ENCODE measurements at places on chromosomes 4 and X.

- DNase-seq: no peak
Measured at GRCh38 chrX:56232221-56233082, at the start of gene KLF8. TSS of gene KLF8 (plus strand) at chrX:56232356. CDS start at chrX:56233335, 979 bp downstream.

GRCh38 chr4:69714086-69714485, 46.3 kb downstream of the SULT1B1 start:
- DNase-seq: no peak

DNA sequence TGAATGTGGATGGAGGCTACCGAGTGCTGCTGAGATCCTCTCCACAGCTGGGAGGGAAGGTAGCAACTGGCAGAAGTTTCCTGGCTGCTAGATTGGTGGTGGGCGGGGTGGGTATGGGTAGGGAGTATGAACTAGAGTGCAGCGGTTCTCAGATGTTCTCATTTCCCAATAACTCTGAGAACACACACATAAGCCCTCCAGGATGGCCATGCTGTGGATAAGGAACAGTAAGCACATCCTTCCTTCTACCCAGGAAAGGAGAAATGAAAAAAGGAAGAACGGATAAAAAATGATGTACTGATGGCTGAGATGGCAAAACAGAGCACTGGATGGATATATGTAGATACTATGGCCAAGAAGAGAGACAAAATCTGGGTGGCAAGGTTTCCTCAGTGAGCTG, 116.0 kb downstream of the ZNF827 start:
- no peak for DNase-seq

GRCh38 chr4:75878246-75878756, 24.0 kb downstream of the PPEF2 start:
- no peak for DNase-seq

DNA sequence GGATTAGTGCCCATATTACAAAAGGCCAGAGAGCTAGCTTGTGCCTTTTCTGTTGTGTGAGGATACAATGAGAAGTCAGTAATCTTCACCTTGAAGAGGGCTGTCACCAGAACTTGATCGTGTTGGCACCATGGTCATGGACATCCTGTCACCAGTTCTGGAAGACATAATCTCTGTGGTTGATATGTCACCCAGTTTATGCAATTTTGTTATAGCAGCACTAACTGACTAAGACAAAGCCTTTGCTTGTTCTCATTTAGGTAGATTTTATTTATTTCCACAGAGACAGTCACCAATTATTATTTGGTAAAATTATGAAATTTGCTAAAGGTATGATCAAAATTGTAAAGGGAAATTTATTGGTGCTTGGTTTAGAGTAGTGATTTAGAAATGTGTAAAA, 308.8 kb upstream of the CPXCR1 start:
- DNase-seq: no peak

GRCh38 chrX:9577555-9577954, 112.7 kb downstream of the TBL1X start:
- DNase-seq: no peak

GRCh38 chr4:102598762-102599374, 97.7 kb downstream of the NFKB1 start:
- DNase-seq: no peak

DNA sequence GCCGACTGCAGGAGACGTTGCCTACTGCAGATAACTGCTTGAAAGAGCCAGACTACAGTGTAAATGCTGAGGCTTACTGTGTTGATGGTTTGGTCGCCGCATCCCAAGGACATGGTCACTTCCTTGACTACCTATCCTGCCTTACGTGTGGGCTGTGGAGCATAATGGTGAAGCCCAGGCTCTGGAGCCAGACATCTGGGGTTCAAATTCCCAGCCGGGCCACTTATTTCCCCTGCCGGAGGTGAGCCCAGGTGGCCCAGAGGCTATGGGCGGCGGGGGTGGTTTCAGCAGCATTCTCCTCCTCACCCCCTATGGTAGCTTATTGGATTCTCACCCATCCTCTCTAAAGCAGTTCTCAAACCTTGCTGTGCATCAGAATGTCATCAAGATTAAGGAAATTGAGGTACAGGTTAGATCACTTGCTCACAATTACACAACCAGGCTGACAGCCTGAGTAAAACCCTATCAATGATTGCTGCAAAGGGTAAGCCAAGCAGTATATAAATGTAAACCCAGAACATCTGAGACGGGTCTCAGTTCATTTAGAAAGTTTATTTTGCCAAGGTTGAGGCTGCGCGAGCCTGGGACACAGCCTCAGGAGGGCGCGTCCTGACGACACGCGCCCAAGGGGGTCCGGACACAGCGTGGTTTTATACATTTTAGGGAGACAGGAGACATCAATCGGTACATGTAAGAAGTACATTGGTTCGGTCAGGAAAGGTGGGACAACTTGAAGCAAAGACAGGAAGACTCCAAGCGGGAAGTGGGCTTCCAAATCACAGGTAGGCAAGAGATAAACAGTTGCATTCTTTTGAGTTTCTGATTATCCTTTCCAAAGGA, 48.5 kb downstream of the EVC start:
- no peak for DNase-seq

DNA sequence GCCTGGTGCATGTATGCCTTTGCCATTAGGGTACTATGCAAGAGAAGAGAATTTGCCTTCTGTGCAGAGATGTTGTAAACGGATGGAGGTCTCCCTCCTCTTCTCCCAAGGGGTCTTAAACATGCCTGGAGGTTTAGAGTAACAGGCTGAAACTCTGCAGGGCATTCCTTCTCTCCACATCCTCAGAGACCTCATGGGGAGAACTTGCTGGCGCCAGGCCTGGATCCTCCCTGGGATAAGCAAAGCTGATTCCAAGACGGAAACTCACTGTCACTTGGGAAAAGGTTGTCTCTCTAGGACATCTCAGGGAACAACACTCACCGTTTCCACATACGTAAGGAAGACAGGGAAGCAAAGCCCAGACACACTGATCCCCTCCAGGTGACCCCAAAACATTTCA, 76.9 kb upstream of the GPM6B start:
- DNase-seq: no peak

GRCh38 chr4:142485452-142485851, 360.6 kb downstream of the INPP4B start:
- DNase-seq: no peak

DNA sequence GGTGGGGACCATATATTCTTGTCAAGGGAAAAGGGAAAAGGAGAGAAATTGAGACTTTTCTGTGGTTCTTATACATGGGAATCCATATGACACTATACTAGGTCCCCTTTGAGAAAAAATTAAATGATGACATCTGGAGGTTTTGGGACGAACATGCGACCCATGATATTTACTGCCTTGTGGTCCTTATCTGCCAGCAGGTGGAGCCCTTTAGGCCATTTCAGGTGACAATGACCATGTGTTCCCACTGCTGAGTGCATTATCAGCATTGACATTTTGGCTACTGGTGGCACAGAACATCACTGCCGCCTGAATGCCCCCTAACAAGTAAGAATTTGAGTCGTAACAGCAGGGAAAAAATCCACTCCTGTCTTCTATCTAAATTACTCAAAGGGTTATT, 843.4 kb downstream of the FSTL5 start:
- no peak for DNase-seq

GRCh38 chrX:41862562-41863184, 60.7 kb downstream of the CASK start:
- DNase-seq: no peak

- no peak for DNase-seq
Measured at GRCh38 chr4:95466791-95467190, 82.0 kb downstream of the UNC5C start.

GRCh38 chr4:10656988-10657387, 27.6 kb downstream of the CLNK start:
- peak; percentile 22 for DNase-seq

DNA sequence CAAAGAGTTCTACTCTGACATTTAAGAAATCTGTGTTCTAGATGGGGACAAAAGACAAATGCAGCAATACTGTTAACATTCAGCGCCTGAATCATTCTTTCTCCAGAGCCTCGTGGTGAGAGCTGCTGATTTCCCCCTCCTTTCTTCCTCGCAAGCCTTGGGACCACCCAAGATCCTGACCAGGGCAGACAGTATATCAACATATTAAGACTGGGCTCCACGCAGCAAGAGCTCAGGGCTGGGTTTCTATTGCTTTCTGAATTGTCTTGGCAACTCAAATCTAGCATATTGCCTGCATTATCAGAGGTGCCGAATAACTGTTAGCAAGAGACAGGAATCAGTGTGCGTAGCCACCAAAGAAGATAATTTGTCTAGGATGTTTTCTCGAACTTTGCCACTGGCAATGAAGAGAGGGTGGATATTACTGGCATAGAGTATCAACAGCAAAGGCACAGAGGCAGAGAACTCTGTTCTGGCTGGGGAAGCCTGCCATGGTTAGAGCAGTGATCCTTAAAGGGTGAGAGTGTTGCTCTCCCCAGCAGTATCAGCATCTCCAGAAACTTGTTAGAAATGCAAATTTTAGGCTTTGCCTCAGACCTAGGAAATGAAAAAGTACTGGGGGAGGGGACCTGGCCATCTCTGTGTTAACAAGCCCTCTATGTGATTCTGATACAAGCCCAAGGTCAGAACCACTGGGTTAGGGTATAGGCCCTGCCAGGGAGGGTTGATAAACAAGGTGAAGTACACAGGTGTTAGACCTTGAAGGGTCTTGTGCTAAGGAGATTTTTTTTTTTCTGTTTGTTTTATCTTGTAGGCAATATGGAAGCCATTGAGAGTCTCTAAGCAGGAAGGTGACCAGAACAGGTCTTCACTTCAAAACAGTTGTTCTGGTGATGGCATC, 46.2 kb upstream of the MID1IP1 start:
- no peak for DNase-seq

- peak; percentile 38 for DNase-seq
Measured at GRCh38 chrX:53421772-53422085, 725 bp downstream of the SMC1A start.

DNA sequence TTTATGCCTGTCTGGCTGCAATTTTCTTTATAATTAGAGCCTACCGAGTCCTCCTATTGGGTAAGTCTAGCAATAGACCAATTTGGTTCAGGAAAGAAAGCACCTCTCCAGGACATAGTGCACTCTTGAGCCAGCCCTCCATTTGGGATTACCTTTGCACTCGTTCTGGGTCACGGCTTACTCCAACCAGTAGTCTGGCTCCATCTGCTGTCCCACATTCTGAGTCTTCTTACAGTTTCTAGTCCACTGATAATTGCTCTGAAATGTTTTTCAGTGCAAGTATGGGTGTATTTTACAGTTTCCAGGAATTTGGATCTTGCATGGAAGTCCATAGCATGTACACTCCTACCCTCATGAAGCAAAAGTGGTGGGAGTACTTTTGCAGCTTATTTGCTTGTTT, 34.8 kb upstream of the USP51 start:
- DNase-seq: no peak

- no peak for DNase-seq
Measured at GRCh38 chr4:184951668-184952160, 66.6 kb upstream of the HELT start.

- DNase-seq: no peak
Measured at GRCh38 chr4:156391325-156391653, 437.6 kb upstream of the CTSO start.

DNA sequence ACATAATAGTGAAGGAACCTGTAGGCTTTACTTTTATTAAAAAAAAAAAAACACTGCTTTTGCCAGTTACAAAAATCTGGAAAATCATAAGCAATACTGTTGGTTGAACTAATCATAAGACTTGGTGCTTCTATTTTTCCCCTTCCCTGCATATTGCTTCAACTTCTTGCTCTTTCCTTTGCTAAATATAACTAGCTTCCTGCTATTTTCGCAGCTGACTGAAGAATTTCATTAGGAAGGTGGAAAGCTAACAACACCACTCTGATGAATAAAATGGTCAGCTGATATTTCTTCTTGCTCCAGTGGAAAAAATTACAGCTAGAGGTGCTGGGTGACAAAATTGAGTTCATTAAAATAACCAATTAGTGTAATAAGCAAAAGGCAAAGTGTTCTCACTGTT, 39.3 kb downstream of the MEPE start:
- DNase-seq: no peak

DNA sequence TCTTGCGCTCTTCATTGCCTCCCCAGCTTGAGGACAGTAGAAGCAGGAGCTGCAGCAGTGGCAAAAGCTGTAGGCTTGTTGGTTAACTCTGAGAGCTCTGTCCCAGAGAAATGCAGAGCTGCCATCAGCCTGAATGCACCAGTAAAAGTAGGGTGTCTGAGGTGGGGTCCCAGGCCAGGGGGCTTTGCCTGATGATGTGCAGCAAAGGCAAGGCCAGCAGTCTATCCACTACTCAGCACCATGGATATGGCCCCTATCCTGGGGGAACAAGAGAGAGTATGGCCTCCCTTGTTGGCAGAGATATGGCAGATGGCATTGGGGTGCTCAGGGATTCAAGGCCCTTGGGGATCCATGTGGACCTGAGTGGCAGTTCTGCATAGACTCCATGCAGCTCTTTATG, 180.2 kb downstream of the HMGN5 start:
- no peak for DNase-seq

DNA sequence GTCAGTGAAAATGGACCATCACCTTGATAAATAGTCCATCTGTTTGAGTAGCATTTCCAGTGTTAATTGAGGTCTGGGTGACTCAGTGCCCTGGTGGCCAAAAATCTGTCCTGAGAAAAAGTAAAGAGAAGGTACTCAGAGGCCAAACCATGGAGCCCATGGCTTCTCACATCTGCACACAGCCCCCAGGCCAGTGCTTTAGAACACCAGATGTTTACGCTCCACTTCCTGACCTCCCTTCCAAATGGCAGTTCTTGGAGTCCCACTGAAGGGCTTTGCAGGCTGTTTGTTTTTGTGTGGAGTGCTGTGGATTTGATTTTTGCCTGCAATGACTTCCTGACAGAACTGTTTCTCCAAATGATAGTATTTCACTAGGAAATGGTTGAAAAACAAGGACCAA, 60.2 kb upstream of the GPC4 start:
- DNase-seq: no peak
